ENCODE measurements at places on chromosomes 2 and 18. TPM values are rescaled to one million over a fixed set of nuclear protein-coding genes. Genes with fewer than 3 reads are reported as not detected.
A peak's percentile ranks its signal among the peaks of the same experiment; 100 is the strongest.

DNA sequence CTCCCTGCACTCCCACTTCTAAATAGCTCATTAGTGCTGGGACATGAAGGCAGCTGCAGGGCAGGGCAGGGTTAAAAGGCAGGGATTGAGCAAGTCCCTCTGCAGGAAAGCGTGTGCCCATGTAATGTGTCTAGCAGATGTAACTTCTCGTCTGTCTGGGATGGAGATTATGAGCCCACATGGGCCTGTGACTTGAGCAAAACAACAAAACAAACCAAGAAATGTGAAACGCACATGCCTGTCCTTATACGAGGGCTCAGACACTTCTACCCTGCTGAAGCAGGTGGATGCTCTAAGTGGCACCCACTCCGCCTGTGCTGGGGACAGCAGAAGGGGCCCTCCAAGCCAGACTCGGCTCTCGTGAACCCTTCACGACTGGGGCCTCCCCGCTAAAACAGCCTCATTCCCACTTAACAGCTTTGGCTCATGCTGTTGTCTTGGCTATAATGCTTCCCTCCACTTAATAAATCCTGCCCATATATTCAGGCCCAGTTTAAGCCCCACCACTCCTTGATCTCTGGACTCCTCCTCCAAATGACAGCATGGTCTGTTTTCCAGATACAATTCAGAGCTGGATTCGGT is 40.9 kb downstream of the TMEM247 start:
- no peak for DNase-seq

Gene HNRNPLL
- total RNA-seq: 67.7 TPM

Gene ASIC4
- total RNA-seq: not detected

DNA sequence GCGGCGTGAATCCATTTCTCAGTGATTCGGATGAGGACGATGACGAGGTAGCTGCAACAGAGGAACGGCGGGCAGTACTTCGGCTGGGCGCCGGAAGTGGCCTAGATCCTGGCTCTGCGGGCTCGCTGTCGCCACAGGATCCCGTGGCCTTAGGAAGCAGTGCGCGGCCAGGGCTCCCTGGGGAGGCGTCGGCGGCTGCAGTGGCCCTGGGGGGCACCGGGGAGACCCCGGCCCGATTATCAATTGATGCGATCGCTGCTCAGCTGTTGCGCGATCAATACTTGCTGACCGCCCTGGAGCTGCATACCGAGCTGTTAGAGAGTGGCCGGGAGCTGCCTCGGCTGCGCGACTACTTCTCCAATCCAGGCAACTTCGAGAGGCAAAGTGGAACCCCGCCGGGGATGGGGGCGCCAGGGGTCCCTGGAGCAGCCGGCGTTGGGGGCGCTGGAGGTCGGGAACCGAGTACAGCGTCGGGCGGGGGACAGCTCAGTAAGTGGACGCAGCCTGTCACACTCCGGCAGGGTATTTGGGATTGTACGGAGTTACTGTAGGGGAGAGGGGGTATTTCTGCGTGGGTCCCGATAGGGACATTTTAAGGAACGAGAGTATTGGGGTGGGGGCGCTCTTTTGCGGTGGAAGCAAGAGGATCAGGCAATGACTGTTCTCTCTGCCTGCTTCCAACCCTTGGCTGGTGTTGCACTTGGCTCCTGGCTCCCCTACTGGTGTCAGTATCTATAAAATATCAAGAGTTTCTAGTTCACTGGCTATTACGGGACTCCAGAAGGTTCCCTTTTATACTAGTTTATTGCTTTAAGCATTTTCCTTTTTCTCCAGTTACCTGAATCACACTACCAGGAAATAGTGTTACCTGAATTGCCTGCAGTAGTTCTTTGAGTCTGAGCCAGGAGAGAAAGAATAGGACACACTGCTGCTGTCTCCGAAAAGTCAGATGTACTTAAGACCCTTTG is 772 bp downstream of the RELCH start:
- DNase-seq: peak; percentile 18

DNA sequence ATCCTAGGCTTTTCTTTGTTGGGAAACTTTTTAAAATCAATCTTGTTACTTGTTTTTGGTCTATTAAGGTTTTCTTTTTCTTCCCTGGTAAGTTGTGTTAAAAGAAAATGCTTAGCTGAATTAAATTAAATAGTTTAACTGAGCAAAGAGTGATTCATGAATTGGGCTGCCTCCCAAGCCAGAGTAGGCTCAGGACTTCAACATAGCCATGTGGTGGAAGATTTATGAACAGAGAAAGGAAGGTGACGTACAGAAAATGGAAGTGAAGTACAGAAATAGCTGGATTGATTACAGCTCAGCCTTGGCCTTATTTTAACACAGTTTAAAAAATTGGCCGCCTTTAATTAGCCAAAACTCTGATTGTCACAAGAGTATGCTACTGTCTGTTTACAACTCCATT is 27.9 kb upstream of the GALNT5 start:
- DNase-seq: no peak

DNA sequence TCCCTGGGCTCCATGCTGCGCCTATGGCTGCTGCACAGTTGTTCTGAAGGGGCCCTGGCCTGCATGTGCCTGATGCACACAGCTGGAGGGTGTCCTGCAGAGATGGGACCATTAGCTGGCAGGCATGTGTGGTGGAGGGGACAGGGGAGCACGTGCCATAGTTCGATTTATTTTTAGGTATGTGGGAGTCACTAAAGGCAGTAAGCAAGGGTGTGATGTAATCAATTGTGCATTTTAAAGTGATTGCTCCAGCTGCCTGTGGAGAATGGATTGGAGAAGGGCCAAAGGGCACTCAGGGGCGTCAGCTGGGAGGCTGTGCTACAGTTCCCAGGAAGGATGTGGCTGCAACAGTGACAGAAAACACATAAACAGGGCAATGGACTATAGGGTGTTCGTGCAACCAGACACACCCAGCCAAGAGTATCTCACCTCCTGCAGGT is 205.1 kb downstream of the ARL4C start:
- DNase-seq: peak; percentile 66

Gene MAP2
- total RNA-seq: not detected

GRCh38 chr2:27717070-27717795 is 53.5 kb downstream of the SLC4A1AP start:
- DNase-seq: no peak

GRCh38 chr2:54531558-54531957 is 75.4 kb downstream of the SPTBN1 start:
- no peak for DNase-seq

DNA sequence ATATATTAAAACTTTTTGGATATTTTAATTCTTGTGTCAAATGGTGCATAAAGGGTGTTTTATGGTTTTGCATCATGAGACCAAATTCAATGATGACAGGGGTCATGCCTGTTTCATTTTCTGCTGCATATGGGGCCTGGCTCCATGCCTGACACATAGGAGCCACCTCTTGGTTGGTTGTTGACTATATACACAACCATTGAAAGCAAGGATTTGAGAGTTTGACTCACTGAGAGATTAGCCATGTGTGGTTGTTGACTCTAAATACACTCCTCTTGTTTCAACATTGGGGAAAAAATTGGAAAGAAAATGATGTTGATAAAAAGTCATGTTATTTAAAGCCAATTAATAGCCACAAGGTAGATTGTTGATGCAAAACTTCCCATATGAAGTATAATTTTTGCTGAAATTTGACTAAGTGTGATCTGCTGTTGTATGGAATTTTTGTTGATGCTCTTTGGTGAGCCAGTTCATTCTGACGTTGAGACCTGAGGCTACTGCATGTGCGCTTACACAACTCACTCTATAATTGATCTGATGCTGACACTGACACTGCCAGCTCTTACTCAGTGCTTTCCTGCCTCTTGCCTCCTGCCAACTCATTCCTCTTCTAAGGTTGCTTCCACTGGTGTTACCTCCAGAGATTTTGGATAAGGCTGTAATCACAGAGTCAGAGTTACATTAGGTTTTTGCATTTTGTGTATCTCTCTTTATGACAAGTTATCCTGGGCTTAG is 446.2 kb upstream of the SLC14A2 start:
- DNase-seq: no peak

DNA sequence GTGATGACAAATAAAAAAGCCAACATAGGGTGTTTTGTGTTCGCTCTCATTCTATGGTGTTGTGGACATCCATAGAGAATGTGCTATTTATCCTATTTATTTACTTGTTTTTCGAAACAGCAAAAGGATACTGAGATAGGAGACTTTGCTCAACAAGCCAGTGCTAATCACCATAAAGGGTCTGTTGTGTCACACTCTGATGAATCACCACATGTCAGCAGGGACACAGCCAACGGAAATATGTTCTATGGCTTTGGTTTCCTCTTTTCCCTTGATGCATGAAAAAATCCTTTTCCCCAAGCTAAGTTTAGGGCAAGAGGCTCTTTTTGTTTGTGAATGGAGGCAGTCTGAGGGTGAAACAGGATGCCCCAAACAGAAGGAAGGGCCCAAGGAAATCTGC is 154.3 kb downstream of the RNF152 start:
- DNase-seq: no peak

Gene ERLEC1
- 36.0 TPM for total RNA-seq

DNA sequence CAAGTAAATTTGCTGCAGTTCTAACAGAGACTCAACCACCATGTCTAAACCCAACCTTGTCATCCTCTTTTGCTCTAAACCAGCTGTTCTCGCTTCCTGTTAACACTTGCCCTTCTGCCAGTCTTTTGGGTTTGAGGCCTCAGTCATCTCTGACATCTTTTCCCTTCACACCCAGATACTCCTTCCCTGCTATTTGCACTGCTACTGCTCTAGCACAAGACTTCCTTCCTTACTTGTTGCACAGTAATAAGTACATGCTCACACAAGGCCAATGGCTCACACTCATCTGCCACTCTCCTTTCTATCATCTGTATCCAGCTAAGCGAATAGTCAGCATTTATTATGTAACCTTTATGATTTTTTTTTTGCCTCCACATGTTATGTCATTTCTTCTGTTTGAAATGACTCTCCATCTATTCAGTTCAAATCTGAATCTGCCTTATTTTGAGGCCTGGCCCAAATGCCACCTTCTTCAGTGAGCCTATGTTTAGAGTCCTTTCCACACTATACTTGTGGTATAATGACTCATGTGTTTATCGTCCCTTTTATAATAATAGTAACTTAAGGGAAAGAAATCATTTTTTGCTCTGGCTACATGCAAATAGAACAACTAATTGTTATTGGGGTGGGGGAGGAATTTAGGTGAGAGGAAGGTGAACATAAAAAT is 22.5 kb upstream of the CDKL4 start:
- no peak for DNase-seq

DNA sequence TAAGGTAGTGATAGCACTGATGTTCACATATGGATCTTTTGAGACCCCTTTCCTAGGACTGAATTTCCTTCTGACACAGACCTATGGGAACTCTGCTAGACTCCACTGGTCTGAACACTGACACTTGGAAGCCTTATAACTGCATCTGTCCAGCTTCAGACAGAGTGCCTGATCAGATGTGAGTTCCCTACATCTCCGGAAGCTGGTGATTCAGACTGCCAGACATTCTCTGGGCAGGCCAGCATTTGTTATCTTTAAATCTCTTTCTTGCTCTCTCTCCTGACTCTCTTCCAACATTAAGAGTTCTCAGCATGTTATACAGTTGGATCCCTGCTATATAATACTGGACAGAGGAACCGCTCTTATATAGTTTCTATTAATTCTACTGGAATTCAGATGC is 408.5 kb downstream of the ZEB2 start:
- DNase-seq: no peak

Gene NBEAL1
- 12.2 TPM for total RNA-seq

Gene HRH4
- 0.16 TPM for total RNA-seq

DNA sequence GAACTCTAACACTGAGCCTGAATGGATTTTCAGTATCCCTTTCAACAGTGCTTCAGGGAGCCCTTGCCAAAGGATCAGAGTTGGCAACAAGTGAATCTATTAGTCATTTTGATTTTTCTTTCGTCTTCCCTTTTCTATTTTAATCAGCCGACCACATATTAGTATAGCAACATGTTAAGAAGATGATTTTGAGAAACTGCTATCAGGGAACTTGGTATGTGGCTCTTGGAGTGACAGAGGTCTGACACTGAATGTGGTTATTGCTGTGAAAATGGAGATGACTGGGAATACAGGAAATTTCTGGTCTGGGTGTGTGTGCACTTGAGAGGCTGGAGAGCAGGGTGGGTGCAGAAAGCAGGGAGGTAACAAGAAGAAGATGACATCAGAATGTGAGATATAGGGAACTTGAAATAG is 28.7 kb upstream of the IL1RL1 start:
- no peak for DNase-seq

- DNase-seq: no peak
Measured at GRCh38 chr18:55577812-55578539, 10.0 kb downstream of the TCF4 start.

- DNase-seq: no peak
Measured at GRCh38 chr2:694906-695510, 17.8 kb upstream of the TMEM18 start.

- DNase-seq: peak; percentile 59
Measured at GRCh38 chr2:64325852-64326577, 127.9 kb upstream of the LGALSL start.

- no peak for DNase-seq
Measured at GRCh38 chr18:25726298-25726697, 364.1 kb downstream of the SS18 start.

- no peak for DNase-seq
Measured at GRCh38 chr18:41828137-41828536, 126.9 kb upstream of the PIK3C3 start.

GRCh38 chr18:74068296-74068695 is 79.3 kb downstream of the FBXO15 start:
- DNase-seq: no peak

- no peak for DNase-seq
Measured at GRCh38 chr18:64712035-64712434, 563.1 kb upstream of the LINC00305 start.

- no peak for DNase-seq
Measured at GRCh38 chr18:75202696-75203365, 6.1 kb downstream of the PTGR3 start.

- no peak for DNase-seq
Measured at GRCh38 chr2:174169372-174169771, 79.0 kb downstream of the OLA1 start.

GRCh38 chr2:134460583-134460998 is 206.7 kb downstream of the MGAT5 start:
- DNase-seq: no peak

DNA sequence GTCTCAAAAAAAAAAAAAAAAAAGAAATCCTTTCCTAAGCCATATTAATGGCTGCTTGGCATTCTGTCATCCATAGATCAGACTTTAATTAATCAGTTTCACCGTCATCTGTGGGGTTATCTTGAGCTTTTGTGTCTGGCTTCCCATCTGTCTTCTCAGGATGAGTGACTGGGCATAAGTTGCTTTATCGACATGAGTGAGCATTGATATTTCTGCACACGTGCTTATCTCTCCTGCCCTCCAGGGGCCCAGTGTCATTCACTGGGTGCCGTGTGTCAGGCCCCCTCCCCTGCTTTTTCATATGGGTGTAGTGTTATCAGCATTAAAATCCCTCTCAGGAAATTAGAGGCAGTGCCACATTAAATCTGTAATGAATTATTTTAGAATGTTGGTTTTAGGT is 65.6 kb downstream of the SH3BP4 start:
- DNase-seq: no peak
